ENCODE measurements at places on chromosomes 1 and 21.

DNA sequence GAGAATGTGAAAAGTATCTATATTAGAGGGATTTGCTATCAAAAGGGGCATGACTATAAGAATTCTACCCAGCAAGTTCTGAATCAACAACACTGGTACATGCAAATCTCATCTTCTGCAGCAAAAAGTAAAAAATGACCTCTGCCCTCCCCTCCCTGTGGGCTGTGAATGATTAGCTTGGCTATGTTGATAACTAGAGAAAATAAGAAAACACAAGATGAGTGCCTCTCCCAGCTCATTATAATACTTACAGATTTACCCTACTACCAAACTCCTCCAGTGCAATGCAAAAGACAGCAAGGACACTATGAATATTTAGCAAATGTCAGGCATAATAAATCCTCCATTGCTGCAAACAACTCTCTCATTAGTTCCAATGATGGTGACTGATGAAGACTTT is 102.4 kb downstream of the SLC45A1 start:
- DNase-seq = no peak

DNA sequence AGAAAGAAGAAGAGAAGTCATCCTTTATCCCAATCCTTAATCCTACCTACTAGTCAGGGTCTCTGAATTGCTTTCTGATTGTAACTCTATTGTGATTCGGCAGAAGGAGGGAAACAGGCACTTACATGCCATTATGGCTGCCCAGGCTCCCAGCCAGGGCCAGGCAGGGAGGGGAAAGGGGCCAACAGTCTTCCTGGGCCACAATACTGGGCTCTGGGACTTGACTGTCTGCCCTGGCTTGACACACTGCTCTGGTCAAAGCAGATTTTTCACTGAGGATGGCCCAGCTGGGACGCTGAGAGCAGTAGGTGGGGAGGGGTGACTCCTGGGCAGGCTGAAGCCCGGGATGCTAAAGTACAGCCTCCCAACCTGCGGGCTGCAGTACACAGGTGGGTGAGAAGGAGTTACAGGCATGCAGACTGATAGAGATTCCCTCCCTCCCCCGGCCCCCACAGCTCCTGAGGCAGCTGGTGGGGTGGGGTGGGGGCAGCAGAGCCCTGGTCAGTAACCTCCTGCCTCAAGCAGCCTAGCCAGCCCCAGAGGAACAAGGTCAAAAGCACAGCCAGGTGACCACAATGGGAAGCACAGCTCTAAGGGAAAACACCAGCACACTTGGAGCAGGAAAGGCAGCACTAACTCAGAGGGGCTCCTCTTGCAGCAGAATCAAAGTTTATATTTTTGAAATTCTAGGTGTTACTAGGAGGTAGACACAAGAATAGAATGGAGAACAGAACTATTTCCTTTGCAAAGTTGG is 25.3 kb downstream of the KCND3 start:
- DNase-seq = no peak

DNA sequence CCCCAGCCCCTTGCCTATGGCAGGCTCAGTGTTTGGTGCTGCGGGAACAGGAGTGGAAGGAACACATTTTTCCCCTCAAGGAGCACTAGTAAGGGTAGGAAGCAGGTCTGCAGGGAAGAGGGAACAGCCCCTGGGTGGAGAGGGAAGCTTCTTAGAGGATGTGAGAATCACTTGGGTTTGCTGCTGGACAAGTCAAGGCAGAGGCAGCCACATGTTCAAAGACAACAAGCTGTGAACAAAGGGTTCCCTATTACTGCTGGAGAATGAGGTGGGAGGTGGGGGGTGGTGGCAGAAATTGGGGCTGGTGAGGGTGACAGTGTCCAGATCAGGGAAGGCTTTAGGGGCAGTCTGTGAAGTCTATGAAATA is 24.8 kb upstream of the CITED4 start:
- DNase-seq = no peak

GRCh38 chr1:211371406-211372105 is 44.9 kb downstream of the TRAF5 start:
- DNase-seq = no peak

GRCh38 chr21:25563361-25564116 is 43.7 kb downstream of the MRPL39 start:
- no peak for DNase-seq

- DNase-seq = peak; percentile 78
Observed at GRCh38 chr1:201346337-201346939, 31.0 kb downstream of the TNNT2 start.

DNA sequence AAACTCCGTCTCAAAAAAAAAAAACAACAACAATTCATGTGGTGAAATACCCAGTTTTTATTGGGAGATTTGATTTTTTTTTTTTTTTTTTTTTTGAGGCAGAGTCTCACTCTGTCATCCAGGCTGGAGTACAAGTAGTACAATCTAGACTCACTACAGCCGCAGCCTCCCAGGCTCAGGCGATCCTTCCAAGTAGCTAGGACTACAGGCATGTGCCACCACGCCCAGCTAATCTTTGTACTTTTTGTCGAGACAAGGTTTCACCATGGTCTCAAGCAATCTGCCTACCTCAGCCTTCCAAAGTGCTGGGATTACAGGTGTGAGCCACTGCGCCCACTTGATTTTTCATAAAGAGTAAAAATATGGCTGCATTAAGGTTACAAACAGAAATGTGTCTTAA is 15.4 kb downstream of the FAM76A start:
- DNase-seq = no peak
